ENCODE measurements at places on chromosomes 13 and 19.

- DNase-seq: no peak
Observed at GRCh38 chr13:86559901-86560300, 760.7 kb upstream of the SLITRK6 start.

- no peak for DNase-seq
Observed at GRCh38 chr19:45470762-45471081, 2.9 kb downstream of the FOSB start.

- DNase-seq: no peak
Observed at GRCh38 chr19:13060233-13060963, 42.3 kb downstream of the LYL1 start.

- DNase-seq: no peak
Observed at GRCh38 chr19:46610851-46611770, 10.0 kb downstream of the CALM3 start.

- DNase-seq: no peak
Observed at GRCh38 chr19:39132344-39132969, 6.9 kb downstream of the PAK4 start.

- DNase-seq: no peak
Observed at GRCh38 chr19:15201374-15202023, 704 bp upstream of the NOTCH3 start.

GRCh38 chr13:98549006-98549727, 27.7 kb downstream of the STK24 start:
- DNase-seq: peak; percentile 29

GRCh38 chr13:45508776-45509175, 44.0 kb downstream of the COG3 start:
- no peak for DNase-seq

GRCh38 chr13:111938741-111939665, 127.9 kb upstream of the SOX1 start:
- no peak for DNase-seq

GRCh38 chr13:50386541-50387050, 371.4 kb downstream of the KCNRG start:
- no peak for DNase-seq

GRCh38 chr19:40256512-40256911, 28.6 kb downstream of the AKT2 start:
- no peak for DNase-seq

GRCh38 chr13:39263033-39263432, 224.8 kb downstream of the NHLRC3 start:
- no peak for DNase-seq

DNA sequence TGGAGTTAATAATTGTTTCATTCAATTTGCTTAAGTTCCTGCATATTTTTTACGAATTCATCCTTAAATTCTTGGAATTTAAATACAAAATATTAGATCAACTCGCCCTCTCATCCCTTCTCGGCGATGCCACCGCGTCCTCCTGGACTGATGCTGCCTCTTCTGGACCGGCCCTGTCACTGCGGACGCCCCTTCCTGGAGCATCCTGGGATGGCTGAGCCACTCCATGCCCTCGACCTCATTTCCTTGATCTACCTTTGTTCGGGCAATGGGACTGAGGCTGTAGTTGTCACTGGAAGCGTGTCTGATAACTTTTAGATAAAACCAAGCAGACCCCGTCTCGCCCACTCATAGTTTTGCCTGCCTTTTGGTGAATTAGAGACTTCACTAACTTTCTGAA, 283.7 kb downstream of the TEX29 start:
- DNase-seq: no peak

GRCh38 chr19:27962264-27962663, 1250.7 kb downstream of the UQCRFS1 start:
- no peak for DNase-seq

DNA sequence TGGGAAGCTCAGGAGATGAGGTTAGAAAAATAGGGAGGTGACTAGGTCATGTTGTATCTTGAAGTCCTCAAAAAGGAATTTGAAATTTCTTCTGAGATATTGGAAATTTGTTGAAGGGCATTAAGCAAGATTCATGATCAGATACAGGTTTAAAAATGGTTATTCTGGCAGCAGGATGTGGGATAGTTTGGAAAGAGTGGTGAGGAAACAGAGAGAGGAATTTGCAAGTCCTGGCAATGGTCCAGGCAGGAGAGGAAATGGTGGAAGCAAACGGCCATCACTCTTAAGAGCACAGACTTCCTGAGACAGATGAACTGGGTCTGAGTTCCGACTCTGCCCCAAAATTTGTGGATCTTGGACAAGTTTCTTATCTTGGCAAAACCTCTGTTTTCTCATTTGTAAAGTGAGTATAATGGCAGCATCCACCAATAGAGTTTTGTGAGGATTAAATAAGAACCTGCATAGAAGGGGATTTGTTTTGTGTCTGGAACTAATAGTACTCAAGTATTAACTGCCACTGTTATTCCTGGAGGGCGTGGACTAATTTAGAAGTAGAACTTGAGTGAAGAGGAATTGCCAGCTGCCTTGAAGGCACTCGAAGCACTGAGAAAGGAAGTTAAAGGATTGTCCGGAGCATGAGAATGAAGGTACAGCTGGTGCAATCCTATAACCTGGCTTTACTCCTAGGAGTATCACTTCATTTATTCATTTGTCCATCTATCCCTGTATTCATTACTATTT, 99.6 kb downstream of the CCNA1 start:
- no peak for DNase-seq

DNA sequence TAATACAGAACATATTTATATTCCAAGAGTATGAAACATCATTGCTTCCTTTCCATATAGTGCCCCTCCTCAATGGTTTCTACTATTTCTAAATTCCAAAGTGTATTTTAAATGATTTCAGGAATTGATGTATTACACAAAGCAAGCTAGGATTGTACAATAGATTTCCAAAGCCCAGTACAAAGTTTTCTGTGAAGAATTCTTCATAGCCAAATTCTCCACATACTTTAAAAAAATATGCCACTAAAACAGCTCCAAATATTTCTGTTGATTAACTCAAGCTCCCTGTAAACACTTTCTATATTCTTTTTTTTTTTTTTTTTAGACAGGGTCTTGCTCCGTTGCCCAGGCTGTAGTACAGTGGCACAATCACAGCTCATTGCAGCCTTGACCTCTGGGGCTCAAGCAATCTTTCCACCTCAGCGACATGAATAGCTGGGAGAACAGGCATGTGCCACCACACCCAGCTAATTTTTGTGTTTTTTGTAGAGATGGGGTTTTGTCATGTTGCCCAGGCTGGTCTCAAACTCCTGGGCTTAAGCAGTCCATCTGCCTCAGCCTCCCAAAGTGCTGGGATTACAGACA, 50.6 kb downstream of the ELF1 start:
- DNase-seq: no peak

- DNase-seq: no peak
Observed at GRCh38 chr13:92560883-92561282, 665.7 kb upstream of the GPC6 start.

- DNase-seq: no peak
Observed at GRCh38 chr19:6224308-6224675, 55.5 kb downstream of the MLLT1 start.

DNA sequence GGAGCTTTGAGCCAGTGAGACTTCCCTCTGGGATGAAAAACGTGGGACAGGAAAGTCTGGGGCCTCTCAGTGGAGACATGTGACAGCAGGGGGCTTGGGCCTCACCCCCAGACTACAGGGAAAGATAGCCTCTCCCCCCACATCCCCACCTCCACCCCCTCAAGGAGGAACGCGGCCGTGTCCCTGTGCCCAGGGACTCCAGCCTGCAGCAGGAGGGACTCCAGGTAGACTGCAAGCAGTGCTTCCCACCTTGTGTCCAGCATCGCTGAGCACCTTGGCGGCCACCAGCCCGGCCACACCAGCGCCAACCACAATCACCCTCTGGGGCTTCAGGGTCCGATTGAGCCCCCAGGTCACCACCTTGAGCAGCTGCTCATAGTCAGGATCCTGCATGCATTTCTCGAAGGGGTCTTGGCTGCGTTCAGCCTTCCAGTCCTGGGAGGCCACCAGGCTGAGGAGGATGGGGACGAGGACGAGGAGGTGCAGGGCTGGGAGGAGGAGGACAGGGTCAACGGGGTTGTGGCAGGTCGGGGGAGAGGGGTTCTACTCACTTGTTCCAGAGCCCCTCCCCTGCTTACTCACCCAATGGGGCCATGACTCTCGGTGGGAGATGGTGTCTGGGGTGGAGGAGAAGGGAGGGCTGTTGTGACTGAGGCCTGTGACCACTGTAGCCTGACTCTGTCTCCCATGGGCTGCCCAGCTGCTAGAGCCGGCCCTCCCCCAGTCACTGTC, 955 bp downstream of the IL4I1 start:
- no peak for DNase-seq

GRCh38 chr13:108176685-108177274, 38.6 kb downstream of the LIG4 start:
- DNase-seq: no peak

DNA sequence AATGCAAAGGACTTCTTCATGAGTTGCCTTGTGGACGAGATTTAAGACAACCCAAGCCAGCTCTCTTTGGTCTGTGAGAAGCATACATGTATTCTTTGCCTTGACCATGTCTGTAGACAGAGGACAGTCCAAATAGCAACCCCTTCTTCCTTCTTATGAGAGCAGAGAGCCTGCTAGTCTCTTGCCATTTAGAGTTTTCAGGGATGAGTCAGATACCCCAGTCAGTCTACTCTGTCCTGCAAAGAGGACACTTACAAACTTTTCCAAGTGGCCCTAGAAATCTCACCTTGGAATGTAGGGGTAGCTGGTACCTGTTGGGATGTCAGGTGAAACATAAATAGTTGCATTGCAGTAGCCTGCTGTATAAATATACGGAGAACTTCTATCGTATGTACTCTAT, 36.7 kb downstream of the DNAJC3 start:
- DNase-seq: no peak

GRCh38 chr13:49539313-49539712, 43.6 kb downstream of the PHF11 start:
- no peak for DNase-seq

- no peak for DNase-seq
Observed at GRCh38 chr13:66218583-66218982, 1011.6 kb downstream of the PCDH9 start.

GRCh38 chr19:35868172-35868822, at the start of gene APLP1:
Gene APLP1, plus strand, starts transcription at chr19:35868574. Its CDS starts 63 bp downstream, at chr19:35868637.
- no peak for DNase-seq

- DNase-seq: peak; percentile 87
Observed at GRCh38 chr13:55815458-55816033, 1325.2 kb upstream of the PRR20A start.

DNA sequence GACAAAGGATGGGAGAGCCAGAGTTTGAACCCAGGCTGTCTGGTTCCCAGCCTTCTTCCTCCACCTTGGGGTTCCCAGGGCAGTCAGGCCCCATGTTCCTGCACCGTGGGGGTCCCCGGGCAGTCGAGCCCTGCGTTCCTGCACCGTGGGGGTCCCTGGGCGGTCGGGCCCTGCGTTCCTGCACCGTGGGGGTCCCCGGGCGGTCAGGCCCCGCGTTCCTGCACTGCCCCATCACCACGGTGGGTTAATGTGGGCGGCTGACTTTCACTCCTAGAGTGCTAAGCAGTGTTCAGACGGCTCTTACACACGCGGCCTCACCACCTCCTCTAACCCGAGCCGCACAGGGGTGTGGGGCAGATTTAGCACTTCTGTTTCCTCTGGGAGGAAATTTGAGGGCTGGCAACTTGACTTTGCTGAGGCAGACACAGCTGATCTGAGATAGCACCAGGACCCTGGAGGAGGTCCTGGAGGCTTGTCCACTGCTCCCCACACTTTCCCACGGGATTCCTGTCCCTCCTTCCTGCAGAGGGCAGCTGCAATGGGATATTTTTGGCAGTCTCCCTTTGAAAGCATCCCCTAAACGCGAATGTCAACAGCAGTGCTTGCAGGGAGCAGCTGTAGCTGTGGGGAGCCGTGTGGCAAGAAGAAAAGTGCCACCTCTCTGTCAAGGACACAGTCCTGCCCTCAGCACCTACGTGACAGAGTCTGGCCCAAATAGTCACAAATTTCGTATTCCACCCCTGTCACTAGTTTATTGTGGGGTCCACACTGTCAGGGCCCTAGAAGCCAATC, 239.4 kb downstream of the TEX29 start:
- no peak for DNase-seq

DNA sequence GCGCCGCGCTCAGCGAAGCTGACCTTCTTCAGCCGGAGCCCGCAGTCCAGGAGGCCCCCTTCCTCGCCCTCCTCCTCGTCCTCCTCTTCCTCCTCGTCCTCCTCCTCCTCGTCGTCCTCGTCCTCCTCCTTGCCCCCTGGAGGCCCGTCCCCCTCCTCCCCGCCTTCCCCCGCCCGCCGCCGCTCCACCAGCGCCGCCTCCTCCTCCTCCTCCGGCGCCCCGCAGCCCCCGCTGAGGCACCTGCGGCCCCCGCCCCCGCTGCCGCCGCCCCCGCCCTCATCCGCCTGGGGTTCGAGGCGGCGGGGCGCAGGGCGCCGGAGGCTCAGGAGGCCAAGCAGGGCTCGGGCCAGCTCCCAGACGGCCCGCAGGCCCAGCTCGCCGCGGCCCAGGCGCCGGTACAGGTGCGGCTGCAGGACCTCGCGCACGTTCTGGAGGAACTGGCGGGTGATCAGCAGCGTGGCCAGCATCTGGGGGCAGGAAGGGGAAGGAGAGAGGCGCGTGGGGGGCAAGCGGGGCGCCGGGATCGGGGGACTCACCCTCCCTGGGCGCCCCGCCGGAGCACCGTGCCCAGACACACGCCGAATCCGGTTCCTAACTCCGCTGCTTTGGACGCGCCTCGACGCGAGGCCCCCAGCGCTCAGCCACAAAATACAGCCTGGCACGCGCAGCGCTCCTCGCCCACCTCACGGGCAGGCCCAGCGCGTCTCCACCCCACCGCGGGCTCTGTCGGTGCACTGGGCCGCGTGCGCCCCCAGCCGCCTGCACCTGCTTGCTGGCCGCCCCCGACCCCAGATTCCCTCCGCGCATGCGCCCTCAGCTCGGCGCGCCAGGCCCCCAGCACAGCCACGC, 5.9 kb downstream of the ANO8 start:
- DNase-seq: no peak

DNA sequence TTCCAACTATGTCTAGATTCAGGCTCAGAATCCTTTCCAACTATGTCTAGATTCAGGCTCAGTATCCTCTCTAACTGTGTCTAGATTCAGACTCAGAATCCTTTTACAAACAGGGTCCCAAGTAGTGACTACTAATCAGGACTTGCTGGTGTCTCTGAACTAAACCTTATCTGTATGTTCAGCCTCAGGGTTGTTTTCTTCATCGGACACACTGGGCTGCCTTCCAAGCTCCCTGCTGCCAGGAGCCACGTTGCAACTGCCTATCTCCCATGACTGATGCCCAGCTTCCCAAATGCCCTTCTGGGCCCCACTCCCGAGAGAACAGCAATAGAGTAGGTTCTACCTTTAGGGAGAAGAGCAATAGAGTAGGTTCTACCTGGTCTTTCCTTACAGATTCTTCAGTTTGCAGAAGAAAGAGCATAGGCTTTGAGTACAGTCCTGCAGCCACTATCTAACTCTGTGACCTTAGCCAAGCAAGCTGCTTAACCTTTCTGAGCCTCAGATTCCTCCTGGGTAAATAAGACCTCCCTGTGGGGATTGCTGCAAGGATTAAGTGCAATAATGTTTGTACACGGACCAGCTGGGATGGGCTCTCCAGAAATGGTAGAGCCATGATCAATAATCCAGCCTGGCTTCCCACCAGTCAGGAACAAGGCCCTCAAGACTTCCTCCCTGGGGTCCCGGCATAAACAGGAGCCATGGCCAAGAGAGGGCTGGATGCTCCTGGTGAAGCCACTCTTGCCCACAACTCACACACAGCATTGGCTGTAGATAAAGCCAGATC, 61.5 kb downstream of the ZIC5 start:
- DNase-seq: no peak

Measured in SIG-M5 (cell line).